ENCODE measurements at places on chromosomes 7 and 10. TPM values are rescaled to one million over a fixed set of nuclear protein-coding genes. Genes with fewer than 3 reads are reported as not detected.

The IL6 gene
- total RNA-seq = not detected

DNA sequence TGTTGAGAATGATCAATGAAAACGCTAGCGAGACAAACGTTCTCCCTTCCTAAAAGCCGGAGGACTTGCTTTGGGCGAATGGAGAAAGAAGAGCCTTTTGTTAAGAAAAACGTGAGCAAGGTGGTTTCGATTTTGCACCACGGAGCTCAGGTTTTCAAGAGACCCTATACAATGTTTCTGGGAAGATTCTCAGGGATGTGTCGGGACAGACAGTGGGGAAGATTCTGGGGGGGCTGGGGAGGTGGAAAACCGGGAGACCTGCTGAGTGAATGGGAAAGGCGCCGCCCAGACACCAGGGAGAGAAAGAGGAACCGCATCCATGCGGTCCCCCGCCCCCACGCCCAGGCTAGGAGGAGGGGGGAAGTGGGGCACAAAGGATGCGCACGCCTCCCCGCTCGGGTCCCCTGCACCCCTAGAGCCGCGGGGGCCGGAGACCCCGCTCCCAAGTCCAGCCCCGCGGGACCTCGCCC lies 745 bp downstream of the YWHAG start:
- peaks cover 55% of the 10 kb centered on the region for H3K4me1 ChIP-seq
- H3K27ac ChIP-seq = peak overlapping the region; percentile 91
- H3K4me3 ChIP-seq = peak overlapping the region; percentile 82
- DNase-seq = peak; percentile 72

GRCh38 chr10:124966008-124966407 lies 24.1 kb downstream of the ZRANB1 start:
- H3K36me3 ChIP-seq = no peaks in the 10 kb centered on the region
- H3K4me1 ChIP-seq = peaks cover 9% of the 10 kb centered on the region
- no peak overlapping the region for H3K27ac ChIP-seq
- H3K4me3 ChIP-seq = no peak overlapping the region
- no peak for DNase-seq

DNA sequence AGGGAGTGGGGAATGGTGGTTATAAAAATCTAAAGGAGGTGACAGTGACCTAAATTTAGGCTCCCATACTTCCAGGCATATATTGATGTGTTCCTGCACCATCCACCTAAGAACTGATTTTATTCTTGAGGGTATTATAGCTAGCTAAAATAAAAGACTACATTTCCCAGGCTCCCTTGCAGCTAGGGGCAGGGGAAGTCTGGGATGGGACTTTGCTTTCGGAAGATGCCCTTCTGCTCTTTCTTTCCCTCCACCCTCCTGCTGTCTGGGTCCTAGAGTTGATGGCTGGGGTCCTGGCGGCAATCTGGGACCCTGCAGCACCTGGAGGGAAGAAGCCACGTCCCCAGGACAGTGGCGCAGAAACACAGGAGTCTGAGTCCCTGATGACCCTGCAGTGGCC lies 53.8 kb upstream of the SAMD8 start:
- no peaks in the 10 kb centered on the region for H3K4me1 ChIP-seq
- no peaks in the 10 kb centered on the region for H3K27me3 ChIP-seq
- H3K27ac ChIP-seq = no peak overlapping the region
- H3K36me3 ChIP-seq = no peaks in the 10 kb centered on the region
- no peak overlapping the region for H3K4me3 ChIP-seq

All from adrenal gland (tissue), 19 donors.